ENCODE measurements at places on chromosomes 5 and 9. TPM values are rescaled to one million over a fixed set of nuclear protein-coding genes. Genes with fewer than 3 reads are reported as not detected.

GRCh38 chr5:59254055-59254687, 639.4 kb downstream of the PDE4D start:
- DNase-seq: no peak

DNA sequence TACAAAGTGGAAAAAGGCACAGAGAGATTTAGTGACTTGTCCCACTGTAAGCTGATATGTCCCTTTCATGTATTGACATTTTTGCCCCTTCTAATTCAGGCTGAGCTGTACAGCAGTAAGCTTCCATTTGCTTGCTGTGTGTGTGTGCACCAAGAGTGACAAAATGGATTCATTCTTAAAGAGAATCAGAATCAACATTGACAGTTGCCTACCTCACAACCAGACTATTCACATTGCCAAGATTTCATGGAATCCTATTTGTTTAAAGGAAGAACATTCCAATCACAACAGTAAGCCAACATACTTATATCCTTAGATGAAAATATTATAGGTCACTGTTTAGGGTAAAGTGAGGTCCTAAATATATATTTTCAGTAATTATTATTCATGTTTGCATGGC, 102.6 kb downstream of the TMEM232 start:
- no peak for DNase-seq

DNA sequence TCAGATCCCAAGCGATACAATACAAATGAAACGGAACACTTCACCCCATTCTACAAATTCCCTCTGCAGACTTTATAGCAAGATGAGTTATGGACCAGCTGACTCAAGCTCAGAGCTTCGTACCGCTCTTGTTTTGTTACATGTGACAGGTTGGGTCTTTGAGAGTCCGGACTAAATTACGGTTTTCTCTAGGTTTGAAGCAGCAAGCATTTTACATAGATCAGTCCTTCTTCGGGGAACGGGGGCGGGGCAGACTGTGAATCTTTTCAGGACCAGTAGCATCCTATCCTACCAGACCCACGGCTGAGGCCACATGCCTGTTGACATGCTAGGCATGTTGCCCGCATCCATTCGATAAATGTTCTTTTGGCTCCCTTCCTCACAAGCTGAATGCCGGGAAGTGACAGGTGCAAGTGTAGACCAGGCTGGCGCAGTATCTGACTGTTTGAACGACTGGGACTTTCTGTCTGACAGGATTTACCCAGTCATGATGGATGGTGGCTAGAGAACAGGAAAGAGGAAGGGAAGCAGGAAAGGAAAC, 811.0 kb upstream of the GRAMD2B start:
- DNase-seq: peak; percentile 35

DNA sequence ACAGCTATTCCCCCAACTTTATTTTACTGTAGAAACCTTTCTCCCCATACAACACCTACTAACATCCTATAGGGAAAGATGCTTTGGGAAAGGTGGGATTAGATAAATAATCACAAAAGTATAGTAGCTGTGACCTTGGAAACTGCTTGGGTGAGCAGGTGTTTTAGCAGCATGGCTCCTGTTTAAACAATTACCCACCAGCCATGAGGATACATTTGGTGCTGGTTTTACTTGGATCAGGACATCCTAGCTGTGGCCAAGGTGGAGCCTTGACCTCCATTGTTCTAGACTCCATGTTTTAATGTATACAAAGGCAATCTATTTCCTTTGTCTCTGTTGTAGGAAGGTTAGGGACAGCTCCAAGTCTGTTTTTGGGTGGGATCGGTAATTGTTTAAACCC, 56.8 kb upstream of the ALDH1B1 start:
- DNase-seq: peak; percentile 60

- peak; percentile 29 for DNase-seq
Observed at GRCh38 chr5:96963267-96963666, 27.4 kb downstream of the LNPEP start.

DNA sequence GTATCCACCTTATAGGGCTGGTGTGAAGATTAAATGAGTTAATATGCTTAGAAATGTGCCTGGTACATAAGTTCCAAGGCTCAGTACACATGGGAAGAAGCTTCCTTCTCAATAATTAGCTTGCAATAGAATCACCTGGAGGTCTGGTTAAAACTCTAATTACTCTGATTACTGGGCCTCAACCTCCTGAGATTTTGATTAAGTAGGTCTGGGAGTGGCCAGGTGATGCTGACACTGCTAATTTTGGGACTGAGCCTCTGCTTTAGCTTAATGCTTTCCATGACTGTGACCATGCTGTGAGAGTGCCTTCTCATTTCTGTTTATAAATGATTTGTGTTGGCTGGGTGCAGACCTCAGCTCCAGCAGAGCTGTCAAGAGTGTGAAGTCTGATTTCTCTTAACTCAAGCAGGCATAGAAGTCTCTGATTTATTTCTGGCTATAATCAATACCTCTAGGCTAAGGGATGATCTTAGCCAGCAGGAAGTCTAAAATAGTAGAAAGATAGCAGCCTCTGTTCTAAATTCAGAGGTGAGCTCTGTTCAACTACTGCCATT, 85.3 kb upstream of the ZNF608 start:
- no peak for DNase-seq

- no peak for DNase-seq
Observed at GRCh38 chr9:18106006-18106560, 367.9 kb upstream of the ADAMTSL1 start.

DNA sequence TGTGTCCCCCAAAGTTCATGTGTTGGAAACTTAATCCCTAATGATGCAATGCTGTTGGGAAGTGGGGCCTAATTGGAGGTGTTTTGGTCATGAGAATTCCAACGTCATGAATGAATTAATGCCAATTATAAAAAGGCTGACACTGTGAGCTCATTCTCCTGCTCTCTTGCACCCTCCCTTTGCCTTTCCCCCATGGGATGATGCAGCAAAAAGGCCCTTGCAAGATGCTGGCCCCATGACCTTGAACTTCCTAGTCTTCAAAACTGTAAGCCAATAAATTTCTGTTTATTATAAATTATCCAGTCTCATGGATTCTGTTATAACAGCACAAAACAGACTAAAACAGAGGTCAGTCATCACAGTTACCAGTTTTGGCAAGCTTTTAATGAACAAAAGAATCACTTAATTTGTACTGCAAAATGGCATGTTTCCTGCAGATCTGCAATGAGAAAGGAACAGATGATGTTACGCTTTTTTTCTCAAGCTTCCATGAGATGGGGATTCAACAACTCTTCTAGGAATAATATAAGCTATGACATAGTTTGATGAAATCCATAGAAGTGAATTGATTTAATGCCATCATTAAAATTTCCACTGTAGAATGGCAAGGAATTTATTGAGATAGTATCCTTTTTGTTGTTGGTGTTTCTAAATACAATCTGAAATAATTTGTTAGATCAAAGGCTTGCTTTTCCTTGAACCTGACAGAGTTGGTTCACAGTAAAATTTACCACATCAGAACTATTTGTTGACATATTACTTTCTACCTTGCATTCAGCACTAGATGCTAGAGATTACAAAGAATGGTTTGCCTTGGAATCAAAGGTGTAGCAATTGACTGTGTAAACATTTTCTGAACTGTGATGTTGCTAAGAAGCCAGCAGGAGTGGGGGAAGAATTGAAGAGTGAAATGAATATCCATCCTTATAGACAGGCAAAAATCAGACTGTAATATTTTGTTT, 29.3 kb upstream of the RFK start:
- no peak for DNase-seq

DNA sequence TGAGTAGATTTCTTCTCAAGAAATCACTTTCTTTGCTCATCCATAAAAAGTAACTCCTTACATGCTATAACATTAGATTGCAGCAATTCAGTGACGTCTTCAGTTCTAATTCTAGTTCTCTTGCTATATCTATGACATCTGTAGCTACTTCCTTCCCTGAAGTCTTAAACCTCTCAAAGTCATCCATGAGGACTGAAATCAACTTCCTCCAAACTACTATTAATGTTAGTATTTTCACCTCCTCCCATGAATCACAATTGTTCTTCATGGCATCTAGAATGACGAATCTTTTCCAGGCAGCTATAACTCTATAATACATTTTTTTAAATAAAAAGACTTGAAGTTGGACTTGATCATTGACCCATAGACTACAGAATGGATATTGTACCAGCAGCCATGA, 46.2 kb upstream of the PRRC1 start:
- no peak for DNase-seq

DNA sequence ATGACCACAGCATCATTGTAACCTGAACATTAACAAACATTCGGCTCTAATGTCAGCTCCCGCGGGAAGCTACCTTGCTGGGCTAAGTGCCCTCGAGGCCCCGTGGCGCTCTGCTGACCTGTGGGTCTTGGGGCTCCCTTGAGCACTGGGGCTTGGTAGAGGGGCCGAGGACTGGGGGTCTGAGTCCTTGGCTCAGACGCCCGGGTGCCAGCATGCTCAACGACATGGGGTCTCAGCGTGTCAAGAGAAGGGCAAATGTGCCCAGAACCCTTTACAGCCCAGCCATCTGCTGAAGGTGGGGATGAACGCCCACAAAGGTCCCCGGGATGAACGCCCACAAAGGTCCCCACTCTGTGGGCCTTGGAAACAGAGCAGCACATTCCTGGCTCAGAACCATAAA, 39.7 kb upstream of the SARDH start:
- no peak for DNase-seq

- no peak for DNase-seq
Observed at GRCh38 chr5:72511774-72512592, 4.8 kb upstream of the ZNF366 start.

- peak; percentile 47 for DNase-seq
Observed at GRCh38 chr9:133463234-133463863, 3.6 kb downstream of the CACFD1 start.

The SUSD3 gene
- 0.45 TPM for total RNA-seq

The KIF20A gene
- 12.8 TPM for total RNA-seq

The EQTN gene
- total RNA-seq: 0.73 TPM

The SLC4A9 gene
- total RNA-seq: 0.45 TPM

The EIF4EBP3 gene
- not detected for total RNA-seq

The NTRK2 gene
- total RNA-seq: 159 TPM

The CACFD1 gene
- 21.6 TPM for total RNA-seq

The ACSL6 gene
- total RNA-seq: 55.9 TPM

The TMEM232 gene
- 27.9 TPM for total RNA-seq

Data from cerebellum (tissue), 4 donors.